ENCODE measurements at places on chromosomes 7 and 10.

GRCh38 chr10:13634207-13634606 is 47.4 kb downstream of the PRPF18 start:
- DNase-seq, result no peak

DNA sequence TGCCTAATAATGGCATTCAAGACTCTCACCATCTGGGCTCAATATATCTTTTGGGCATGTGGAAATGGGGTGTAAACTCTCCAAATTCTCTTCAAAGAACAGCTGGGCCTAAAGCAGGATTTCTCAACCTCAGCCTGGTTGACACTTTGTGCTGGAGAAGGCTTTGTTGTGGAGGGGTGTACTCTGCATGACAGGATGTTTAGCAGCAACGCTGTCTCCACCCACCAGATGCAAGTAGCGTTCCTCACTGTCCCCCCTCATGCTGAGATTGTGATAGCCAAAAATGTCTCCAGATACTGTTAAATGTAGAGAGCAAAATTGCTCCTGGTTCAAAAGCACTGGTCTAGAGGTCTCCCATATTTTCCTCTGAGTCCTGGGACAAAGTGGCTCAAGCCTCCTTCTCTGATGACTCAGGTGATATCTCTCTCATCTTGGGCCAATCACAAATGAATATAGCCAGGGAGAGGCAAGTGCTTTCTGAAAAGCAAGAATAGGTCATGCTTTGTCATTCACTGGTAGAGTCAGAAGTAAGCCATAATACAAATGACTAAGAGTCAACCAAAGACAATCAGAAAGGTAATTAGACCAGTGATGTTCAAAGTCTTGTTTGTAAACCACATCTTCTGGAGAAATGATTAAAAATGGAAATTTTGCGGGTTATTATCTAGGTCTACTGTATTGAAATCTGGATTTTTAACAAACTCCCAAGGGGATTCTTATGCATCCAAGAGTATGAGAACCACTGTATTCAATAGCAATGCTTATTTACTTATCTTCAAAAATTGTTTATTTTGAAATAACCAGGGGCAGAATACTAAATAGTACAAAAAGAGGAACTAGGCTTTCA is 330.8 kb downstream of the PTEN start:
- peak; percentile 14 for DNase-seq

DNA sequence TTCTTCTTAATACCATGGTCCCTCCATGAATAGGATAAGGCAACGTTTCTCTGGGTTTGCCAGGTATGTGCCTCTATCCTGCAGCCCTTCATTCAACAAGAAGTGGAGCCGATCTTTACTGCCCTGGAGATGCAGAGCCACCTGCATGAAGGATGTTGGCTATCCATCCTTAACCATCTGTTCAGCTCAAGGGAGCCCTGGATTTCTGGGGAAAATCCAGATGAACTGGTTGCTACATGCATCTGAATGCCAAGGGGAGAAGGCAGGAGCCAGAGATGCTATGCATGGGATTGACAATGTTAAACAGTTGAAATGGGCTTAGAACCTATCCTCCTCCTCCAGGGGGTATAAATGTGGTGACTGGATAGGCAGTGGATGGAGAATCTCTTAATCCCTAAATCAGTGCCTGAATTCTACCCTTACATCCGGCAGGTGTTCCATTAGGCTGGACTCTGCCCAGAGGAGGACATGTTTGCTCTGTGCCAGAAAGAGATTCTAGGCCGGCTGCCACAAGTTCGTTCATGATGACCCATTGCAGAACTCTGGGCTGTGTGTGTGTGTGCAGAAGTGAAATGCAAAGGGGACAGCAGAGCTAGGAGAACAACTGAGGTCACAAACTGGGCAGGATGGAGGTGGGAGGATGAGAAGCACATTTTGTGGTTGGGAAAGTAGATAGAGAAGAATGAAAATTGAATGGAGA is 15.6 kb downstream of the CPED1 start:
- no peak for DNase-seq

- DNase-seq, result no peak
These were observed 4.4 kb upstream of the CCL26 start for GRCh38 chr7:75776295-75776971.

DNA sequence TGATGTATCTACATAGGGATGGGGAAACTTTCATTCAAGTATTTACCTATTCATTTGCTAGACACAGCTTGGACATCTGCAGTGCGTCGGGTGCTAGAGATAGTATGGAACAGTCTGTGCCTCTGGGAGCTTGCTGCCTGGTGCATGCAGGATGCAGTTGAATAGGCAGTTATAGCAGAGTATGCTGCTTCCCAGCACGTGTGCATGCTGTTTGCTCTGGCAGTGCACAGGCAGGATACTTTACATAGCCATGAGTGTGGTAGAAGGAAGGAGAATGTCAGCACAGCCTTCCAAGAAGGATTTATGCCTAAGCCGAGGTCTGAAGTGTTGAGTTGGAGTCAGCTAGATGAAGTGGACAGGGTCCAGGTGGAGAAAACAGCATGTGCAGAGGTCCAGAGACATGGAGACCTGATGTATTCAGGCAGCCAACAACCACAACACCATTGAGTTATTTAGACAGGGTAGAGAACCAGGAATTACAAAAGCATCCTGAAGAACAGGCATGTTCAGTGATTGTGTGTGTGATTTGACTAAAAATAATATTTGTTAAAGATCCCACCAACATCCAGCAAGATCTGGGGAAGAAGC is 8.1 kb downstream of the MAP3K8 start:
- DNase-seq, result no peak

GRCh38 chr10:17201794-17202116 is 283 bp upstream of the TRDMT1 start:
- no peak for DNase-seq

GRCh38 chr7:1368184-1368681 is 91.0 kb downstream of the MICALL2 start:
- no peak for DNase-seq

- DNase-seq, result no peak
These were observed 5.0 kb upstream of the TNRC18 start for GRCh38 chr7:5428478-5429252.

DNA sequence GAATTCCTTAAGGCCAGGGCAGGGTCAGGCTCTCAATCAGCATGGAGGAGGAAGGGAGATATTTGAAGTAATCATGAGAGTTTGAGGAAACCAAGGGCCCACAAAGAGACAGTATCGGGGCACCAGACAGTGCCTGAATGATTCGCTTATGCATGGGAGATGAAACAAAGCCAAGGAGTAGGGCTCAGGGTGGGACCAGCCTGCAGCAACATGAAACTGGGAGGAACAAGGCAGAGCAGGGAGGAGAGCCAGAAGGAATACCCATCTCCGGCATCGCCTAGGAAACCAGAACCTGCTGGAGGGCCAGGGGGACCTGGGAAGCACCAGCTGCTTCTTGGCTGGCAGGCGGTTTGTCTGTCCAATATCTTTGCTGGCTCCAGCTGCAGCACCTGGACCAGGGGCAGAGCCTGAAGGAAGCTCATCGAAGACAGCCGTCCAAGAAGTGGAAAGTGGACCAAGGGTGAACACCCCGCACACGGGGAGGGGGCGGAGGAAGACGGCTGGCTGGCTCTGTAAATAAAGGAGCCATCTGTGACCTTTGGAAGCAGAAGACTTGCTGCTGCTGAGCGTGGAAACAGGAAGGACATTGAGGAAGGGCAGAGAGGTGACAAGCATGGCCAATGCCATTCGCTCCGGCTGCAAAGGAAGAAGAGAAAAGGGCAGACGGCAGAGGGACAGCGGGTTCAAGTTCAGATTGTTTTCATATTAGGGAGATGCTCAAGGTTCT is 34.4 kb upstream of the ECHDC3 start:
- DNase-seq, result no peak

DNA sequence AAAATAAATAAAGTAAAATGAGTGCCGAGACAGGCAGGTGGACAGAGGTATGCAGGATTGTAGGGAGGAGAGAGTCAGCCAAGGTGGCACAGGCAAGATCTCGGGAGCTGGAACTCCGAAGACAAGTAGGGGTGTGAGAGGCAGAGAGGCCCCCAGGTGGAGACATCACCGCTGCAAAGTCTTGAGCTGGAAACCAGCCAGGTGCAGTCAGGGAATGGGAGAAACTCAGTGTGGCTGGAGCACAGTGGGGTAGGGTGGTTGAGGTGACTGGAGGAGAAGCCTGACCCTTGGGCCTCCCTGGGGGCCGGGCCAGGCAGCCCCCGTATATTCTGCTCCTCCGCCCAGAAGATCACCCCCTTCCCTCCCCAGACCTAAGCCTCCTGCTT is 4.2 kb downstream of the EPHB4 start:
- DNase-seq, result no peak

- no peak for DNase-seq
These were observed 117.2 kb downstream of the CLEC2L start for GRCh38 chr7:139640681-139641080.

DNA sequence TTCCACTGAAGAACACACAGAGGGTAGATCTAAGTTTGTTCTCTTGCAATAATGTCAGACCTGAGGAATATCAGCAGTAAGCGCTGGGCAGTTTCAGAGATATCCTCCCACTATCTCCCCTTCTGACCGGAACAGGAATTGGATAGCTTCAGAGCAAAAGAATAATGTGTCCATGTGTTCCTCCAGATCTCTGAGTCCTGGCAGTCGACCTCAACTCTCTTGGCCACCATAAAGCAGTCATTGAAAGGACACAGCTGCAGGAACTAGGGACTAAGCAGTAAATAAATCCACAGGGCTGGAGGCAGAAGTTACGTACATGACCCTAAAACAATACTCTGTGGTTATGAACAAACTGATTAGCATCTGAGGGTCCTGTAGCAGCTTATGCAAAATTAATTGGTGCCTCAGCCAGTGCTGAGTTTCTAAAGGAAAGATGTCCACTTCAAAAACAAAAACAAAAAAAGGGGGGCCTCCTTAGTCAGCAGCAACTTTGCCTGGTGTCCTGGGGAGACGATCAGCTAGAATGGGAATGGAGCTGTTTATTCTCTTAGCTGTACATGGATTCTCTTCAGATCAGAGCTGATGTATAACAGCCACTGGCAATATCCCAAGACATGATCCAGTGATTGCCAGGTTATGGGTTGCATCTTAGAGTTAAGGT is 6.4 kb upstream of the PRTFDC1 start:
- no peak for DNase-seq

DNA sequence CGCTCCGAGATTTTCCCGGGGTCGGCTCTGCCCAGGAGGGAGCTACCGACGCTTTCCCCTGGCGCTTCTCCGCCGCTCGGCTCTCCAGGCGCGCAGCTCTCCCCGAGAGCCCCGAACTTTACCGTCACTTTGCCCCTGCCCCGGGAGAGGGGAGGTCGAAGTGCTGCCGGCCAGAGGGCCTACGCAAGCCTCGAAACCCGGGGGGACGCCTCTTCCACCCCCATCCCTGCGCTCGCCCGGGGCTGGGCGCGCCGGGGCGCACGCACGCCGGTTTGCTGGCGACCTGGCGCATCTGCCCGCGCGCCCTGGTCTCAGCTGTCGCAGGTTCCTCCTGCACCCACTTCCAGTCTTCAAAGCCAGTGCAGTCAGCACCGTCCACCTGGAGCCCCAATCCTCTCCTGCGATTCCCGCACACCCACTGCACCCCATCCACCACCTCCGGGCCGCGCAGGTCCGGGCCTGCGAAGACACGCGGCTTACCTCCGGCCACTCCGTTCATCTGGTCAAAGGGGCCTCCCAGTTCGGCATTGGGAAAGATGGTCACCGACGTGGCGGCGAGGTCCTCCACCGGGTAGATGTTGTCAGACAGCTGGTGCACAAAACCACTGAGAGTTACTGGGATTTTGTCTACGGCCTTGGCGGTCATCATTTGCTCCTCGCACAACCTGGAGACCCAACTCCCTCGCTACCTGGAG is 638 bp downstream of the EGR2 start:
- DNase-seq, result peak; percentile 10

DNA sequence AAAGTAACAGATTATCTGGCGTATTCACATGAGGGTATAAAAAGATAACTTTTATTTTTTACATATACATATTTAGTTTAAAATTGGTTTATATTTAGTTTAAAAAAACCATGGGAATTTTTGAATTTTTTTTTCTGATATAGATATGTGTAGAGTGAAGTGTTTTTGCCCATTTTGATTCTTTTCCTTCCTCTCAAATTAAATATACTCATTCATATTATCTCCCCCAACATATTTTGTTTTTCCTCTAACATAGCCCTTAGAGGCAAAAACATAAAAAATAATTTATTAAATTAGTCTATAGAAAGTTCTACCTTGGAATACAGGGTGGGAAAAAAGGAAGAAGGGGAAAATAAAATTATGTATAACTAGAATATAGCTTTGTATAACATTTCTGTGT is 137.7 kb downstream of the CPED1 start:
- DNase-seq, result no peak

DNA sequence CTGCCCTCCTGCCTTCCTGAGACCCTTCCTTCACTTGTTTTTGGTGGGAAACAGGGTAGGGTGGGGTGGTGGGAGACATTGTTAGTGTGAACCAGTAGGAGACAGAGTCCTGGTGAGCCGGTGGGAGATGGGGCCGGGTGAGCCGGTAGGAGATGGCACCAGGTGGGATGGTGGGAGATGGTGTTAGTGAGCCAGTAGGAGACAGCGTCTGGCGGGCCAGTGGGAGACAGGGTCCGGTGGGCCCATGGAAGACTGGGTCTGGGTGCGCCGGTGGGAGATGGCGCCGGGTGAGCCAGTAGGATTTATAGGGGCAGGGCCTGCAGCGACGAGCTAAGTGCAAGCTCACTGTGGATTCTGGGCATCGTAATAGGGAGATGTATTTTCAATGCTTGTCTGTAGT is 116.8 kb downstream of the TRRAP start:
- no peak for DNase-seq

DNA sequence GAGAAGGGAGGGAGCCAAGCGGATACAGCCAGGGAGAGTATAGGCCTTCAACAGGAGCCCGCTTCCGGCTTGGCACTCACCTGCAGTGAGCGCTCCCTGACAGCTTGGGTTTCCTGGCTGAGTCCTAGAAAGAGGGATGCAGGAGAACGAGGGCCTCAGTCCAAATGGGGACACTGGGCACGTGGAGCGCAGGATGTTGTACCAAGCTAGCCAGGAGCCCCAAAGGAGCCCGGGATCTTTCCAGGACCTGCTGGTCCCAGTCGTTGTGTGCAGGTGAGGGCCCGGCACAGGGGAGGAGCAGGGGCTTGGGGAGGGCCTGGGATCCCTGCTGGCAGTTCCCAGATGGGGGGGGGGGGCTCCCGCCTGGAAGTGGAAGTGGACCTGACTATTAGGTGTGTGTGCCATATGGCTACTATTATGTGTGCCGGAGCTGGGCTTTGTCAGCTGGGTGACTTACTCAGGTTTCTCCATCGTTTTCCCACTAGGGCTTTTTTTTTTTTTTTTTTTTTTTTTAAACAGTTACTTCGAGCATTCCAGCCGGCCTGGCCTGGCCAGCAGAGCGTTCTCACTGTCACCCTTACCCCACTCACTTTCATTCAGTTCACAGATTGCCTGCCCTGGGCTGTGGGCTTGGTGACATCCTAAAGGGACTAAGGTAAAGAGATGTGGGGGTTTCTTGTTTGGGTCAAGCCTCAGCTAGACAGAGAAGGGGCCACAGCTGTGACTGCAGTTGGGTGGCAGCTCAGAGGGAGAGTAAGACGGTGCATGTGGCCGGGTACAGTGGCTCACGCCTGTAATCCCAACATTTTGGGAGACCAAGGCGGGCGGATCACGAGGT is 3.8 kb downstream of the AGAP3 start:
- DNase-seq, result no peak
